GM23248 (cell line): ENCODE measurements at places on chromosomes 3 and 15. TPM values are rescaled to one million over a fixed set of nuclear protein-coding genes. Genes with fewer than 3 reads are reported as not detected.

DNA sequence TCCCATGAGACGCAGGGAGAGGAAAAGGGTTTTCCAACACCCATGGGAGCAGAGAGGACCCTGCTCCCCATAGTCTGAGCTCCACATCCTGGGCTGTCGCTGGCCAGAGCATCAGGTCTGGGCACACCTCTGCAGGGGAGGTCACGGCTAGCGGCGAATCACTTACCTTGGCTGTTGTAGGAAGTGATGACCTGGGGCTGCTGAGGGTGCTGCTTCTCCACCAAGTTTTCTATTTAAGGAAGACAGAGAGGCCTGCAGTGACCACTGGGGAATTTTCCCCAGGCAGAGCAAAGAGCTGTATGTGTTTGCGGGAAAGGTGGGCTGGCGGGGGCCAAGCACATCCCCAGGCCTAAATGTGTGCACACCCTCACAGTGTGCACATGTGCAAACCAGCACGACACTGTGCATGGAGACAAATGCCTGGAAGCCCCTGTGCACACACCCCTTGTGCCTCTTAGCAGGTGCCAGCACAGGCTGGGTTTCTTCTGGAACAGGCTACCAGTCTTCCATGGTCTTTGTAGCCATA is 7.6 kb downstream of the KY start:
- DNase-seq: no peak

- no peak for DNase-seq
Measured at GRCh38 chr3:184440151-184440550, 60.3 kb downstream of the CHRD start.

- DNase-seq: no peak
Measured at GRCh38 chr3:168094580-168094876, 1.2 kb downstream of the GOLIM4 start.

UQCC5 gene
- 0.32 and 5.3 TPM in 2 replicates for total RNA-seq

- no peak for DNase-seq
Measured at GRCh38 chr3:30804984-30805383, 89.5 kb downstream of the GADL1 start.
